Cortex of kidney (tissue), 1 donor: ENCODE measurements at places on chromosomes 5 and 9.

GRCh38 chr5:136560126-136560525, 194.8 kb upstream of the TRPC7 start:
- DNase-seq: no peak

DNA sequence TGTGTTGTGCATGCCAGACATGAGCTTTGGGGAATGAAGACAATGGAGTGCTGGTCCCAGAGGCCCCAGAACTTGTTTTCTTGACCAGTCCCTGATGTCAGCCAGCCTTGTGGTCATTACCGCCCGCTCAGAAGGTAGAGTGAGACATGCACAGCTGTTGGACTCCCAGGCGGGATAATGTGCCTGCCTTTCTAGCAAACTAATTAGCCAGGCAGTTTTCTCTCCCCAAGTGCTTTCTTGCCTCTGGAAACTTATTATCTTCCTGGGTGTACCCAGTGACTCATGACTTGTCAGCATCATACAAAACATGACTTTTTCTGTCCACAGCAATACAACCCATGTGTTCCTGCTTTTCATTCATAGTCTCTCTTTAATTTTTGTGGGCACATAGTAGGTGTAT, 131.1 kb downstream of the RMI1 start:
- DNase-seq: no peak

DNA sequence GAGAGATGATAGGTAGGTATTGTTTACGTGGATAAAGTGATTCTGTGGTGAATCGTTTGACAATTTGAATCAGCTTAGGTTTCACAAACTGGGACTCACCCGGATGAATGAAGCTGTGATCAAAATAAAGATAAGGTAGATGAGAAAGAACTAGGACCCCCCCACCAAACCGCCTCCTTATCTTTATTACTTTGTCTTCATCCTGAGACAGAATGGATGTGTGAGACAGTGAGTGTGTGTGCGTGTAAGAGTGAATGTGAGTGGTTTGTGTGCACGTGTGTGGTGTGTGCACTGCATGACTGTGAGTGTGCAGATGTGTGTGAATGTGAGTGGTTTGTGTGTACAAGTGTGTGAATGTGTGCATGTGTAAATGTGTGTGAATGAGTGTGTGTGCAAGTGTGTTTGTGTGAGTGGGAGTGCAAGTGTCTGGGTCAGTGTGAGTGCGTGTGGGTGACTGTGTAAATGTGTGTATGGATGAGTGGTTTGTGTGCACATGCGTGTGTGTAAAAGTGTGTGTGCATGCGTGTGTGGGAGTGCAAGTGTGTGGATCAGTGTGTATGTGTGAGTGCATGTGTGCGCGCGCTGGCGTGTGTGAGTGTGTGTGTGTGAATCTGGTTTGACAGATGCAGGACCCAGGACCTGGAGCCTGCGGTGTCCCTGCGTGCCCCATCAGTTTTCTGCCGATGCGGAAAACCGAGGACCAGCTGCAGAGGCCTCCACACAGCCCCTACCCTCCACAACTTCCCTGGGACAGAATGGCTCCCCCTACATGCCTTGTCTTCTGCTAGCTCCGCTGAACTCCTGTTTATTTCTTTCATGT, 11.4 kb upstream of the ENG start:
- DNase-seq: no peak

DNA sequence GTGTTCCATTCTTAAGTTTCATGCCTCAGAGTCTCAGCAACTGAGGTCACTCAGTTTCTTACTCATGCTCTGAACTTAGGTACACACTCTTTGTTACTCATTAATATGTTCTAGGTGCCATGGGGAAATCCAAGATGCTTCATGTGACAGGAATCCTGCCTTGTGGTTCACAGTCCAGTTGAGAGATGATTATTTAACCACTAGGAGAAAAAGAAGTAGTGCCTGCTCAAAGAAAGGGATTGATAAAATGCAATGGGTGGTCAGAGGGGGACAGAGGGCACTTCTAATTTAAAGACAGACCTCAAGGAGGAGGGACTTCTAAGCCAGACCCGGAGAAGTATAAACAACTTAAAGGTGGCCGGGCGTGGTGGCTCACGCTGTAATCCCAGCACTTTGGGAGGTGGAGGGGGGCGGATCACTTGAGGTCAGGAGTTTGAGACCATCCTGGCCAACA, 69.0 kb downstream of the UGCG start:
- DNase-seq: no peak

DNA sequence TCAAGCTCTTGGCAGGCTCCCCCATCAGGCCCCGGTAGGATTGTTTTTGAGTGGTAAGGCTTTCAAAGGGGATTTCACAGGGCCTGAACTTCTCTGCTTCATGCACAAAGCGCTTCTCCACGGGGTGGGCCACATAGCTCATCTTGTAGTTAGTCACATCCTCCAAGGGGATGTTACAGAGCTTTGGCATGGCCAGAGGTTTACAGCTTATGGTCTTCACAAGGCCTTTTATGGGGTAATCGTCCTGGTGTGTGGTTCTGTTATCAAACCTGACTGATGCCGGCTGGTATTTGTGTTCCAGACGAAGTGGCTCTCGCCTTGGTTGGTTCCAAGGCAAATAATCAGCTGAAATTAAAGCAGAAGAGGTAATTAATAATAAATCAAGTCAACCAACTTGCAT, 104.3 kb downstream of the SAXO1 start:
- no peak for DNase-seq

- no peak for DNase-seq
Observed at GRCh38 chr5:58156973-58157701, 302.7 kb downstream of the PLK2 start.

DNA sequence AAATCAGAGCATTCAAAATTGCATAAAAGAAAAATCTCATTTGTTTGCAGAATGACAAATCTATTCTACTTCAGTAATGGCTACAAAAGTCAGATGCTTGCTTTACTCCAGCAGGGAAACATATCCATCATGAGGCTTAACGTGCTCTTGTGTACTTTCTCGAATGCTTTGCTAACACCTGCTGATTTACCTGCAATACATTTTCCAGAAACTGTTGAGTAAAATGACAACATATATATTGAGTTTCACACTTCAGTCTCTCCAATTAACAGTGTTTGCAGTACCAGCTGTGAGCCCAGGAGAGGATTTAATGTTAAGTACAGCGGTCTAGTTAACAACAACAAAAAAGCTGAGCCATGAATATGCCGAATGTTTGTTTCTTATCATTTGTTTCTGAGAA, 391.5 kb upstream of the SMC2 start:
- no peak for DNase-seq

- no peak for DNase-seq
Observed at GRCh38 chr9:5799314-5799713, 33.6 kb downstream of the ERMP1 start.

GRCh38 chr9:79353856-79354520, 217.8 kb upstream of the TLE4 start:
- no peak for DNase-seq

GRCh38 chr9:35226651-35227050, 64.8 kb downstream of the UNC13B start:
- no peak for DNase-seq

- DNase-seq: no peak
Observed at GRCh38 chr9:126633881-126634558, 20.3 kb downstream of the LMX1B start.

DNA sequence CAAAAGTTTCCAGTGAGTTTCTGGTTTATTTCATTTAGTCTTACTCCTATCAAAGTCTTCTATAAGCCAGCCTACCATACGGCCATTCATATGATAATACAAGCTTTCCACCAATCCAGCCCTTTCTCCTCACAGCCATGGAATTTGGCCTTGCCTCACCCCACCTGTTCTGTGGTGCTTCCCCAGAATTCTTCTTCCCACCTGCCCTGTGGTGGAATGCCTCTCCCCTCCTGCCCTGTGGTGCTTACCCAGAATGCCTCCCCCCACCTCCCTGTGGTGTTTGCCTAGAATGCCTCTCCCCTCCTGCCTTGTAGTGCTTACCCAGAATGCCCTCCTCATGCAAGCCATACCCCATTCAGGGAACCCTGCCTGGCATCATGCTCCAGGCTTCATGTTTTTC, 90.3 kb upstream of the APC start:
- DNase-seq: no peak

GRCh38 chr5:109844695-109845094, 155.0 kb downstream of the MAN2A1 start:
- no peak for DNase-seq

GRCh38 chr9:90201766-90202165, 440.9 kb downstream of the DIRAS2 start:
- DNase-seq: no peak

DNA sequence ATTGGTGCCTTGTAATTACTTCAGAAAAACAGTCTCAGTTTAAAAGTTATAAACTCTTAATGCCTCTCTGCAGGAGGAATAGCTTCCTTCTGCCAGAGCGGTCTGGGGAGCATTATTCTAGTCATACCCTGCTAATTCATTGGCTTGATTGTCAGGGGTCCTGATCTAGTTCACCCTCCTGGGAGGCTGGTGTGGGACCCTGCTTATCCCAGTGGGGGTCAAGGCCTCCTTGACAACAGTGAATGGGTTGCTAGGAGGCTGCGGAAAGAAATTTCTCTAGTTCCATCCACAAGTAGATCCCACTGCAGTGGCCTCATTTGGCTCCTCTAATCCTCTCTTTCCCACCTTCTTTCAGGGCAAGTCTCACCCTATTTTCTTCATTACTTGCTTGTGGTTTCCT, 105.7 kb downstream of the TMC1 start:
- no peak for DNase-seq

DNA sequence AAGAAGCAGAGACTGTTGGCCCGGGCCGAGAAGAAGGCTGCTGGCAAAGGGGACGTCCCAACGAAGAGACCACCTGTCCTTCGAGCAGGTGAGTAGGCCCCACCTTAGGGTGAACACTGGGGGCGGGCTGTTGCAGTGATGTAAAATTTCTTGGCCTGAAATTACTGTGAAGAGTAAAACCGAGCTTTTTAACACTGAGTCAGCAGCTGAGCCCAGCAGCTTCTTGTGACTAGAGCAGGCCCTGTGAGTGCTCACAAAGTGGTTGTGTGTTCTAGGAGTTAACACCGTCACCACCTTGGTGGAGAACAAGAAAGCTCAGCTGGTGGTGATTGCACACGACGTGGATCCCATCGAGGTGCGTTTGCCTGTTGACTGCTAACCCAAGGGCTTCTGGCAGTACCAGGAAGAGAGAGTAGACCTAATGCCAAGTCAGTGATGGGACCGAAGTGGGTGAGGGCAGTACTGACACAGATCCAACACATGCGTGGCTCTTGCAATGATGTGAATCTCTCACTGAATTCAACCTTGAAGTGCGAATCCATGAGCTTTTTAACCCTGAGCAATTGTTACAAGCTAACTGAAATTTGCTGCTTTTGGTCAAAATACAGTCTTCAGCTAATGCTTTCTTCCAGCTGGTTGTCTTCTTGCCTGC, 2.1 kb downstream of the RPL7A start:
- DNase-seq: no peak

DNA sequence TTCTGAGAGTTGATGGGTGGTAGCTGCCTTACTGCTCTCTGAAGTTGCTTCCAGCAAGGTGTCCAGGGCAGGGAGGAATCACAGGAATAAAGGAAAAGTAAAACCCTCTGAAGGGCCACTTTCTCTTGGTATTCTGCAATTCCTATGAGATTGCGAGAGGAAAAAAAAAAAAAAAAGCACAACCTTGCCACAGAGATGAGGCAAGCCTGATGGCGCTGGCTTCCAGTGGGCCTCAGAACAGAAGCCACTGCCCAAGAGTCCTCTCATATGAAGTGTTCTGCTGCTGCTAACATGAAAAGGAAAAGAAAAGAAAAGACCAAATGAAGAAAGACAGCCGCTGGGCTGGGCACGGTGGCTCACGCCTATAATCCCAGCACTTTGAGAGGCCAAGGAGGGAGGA, 80.8 kb upstream of the IL17B start:
- no peak for DNase-seq

GRCh38 chr9:132168347-132168746, 6.5 kb downstream of the NTNG2 start:
- DNase-seq: no peak
